Endothelial cell (in vitro differentiated cells): ENCODE measurements at places on chromosomes 7 and 10.

DNA sequence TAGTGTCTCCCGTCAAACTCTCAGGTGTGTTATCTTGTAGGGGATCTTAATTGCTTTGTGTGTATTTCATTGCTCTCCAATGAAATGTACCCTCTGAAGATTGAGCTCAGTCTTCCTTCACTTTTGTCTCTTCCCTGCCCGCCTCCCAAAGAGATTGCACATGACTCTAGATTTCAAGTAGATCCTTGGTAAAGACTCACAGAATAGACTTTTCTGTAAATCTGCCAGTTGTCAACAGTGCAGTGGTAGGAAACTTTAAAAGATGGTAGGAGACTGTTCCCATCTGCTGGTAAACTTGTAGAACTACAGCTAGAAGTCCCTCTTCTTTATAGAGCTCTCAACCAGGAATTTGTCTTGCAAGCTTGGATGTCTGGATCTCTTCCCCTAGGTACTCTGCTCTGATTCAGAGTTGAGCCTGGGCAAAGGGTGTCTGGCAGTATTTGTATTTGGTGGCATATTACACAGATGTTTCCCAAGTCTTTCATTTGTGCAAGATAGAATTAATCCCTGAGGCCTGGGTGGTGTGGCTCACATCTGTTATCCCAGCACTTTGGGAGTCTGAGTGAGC lies 9.6 kb downstream of the CCL26 start:
- H3K4me1 ChIP-seq = no peaks in the 10 kb centered on the region
- no peak overlapping the region for H3K4me3 ChIP-seq
- H3K27ac ChIP-seq = no peak overlapping the region
- DNase-seq = no peak
- no peaks in the 10 kb centered on the region for H3K36me3 ChIP-seq
- H3K27me3 ChIP-seq = no peaks in the 10 kb centered on the region

- peaks cover 13% of the 10 kb centered on the region for H3K4me1 ChIP-seq
- H3K27me3 ChIP-seq = peaks cover 1% of the 10 kb centered on the region
- DNase-seq = no peak
- no peak overlapping the region for H3K27ac ChIP-seq
- H3K4me3 ChIP-seq = no peak overlapping the region
These were observed 28.7 kb downstream of the IKZF1 start for GRCh38 chr7:50333221-50333651.

- H3K36me3 ChIP-seq = no peaks in the 10 kb centered on the region
- DNase-seq = no peak
- no peak overlapping the region for H3K27ac ChIP-seq
- H3K4me3 ChIP-seq = no peak overlapping the region
- H3K4me1 ChIP-seq = peaks cover 12% of the 10 kb centered on the region
- peaks cover 6% of the 10 kb centered on the region for H3K27me3 ChIP-seq
These were observed 2.0 kb downstream of the GPR85 start for GRCh38 chr7:113084496-113085172.

GRCh38 chr10:129421399-129422010 lies 45.5 kb upstream of the MGMT start:
- H3K4me1 ChIP-seq = peaks cover 27% of the 10 kb centered on the region
- H3K27me3 ChIP-seq = no peaks in the 10 kb centered on the region
- DNase-seq = no peak
- H3K27ac ChIP-seq = no peak overlapping the region

DNA sequence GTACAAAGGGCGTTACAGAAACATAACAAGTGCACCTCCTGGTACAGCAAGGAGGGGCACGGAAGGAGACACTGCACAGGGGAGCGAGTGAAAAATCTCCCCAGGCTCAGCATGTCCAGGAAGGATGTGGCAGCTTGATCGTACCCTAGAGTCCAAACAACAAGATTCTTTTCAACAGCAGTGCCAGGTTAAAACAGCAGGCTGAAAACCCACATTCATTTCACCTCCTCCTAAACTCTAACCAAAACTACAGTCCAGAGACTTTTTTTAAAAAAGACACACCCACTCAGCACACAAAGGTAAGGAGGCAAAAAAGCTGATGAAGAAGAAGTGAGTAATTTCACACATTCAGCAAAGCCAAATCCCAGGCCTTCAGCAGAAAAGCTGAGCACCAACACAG lies 138.8 kb downstream of the SFMBT2 start:
- H3K27me3 ChIP-seq = no peaks in the 10 kb centered on the region
- peaks cover 13% of the 10 kb centered on the region for H3K36me3 ChIP-seq
- no peak for DNase-seq
- no peak overlapping the region for H3K27ac ChIP-seq
- H3K4me1 ChIP-seq = peaks cover 20% of the 10 kb centered on the region
- H3K4me3 ChIP-seq = peak overlapping the region; percentile 15

DNA sequence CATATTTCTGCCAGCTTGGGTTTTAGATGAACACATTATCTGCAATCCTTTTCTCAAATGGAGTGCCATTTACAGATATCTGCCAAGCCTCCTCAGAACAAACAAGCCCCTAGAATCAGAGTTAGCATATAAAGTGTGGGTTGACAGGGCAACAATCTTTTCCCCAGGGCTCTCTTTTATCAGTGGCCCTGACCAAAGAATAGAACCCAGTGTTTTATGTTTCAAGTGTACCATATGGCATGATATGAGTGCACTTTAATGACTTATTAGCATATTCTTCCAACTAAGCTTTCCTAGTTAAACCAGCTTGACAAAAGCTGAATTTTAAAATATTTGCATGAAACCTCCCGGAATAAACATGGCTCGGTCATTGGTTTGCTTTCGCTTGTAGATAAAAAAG lies 57.3 kb downstream of the EVX1 start:
- H3K4me3 ChIP-seq = no peak overlapping the region
- H3K27ac ChIP-seq = no peak overlapping the region
- no peak for DNase-seq
- H3K4me1 ChIP-seq = peaks cover 12% of the 10 kb centered on the region
- no peaks in the 10 kb centered on the region for H3K27me3 ChIP-seq
